ENCODE measurements at places on chromosomes 13 and 19. TPM values are rescaled to one million over a fixed set of nuclear protein-coding genes. Genes with fewer than 3 reads are reported as not detected.

- no peaks in the 10 kb centered on the region for H3K27me3 ChIP-seq
- DNase-seq: no peak
These were observed 7.4 kb upstream of the FCGBP start for GRCh38 chr19:39941615-39942365.

The ZNF729 gene
- total RNA-seq: 0.30 TPM

The ZNF430 gene
- 10.9 TPM for total RNA-seq

GRCh38 chr13:24267801-24268200 is 41.6 kb upstream of the C1QTNF9 start:
- no peak overlapping the region for H3K27ac ChIP-seq
- peaks cover under 1% of the 10 kb centered on the region for H3K36me3 ChIP-seq
- H3K4me1 ChIP-seq: peaks cover 25% of the 10 kb centered on the region
- no peak overlapping the region for H3K4me3 ChIP-seq

DNA sequence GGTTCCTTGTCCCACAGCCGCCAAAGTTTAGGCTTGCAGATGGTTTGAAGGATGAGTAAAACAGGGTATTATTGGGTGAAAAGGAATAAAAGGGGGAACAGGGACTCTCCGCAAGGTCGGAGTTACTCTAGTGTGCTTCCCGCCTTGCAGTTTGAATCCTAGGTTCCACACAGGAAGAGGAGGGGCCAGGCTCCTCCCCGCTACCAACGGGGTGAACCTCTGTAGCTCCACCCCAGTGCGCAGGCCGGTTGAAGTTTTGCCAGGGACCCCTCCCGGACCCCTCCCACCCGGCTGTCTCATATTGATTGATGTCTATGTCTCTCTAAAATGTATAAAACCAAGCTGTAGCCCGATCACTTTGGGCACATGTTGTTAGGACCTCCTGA is 11.6 kb upstream of the GTF2F2 start:
- H3K4me3 ChIP-seq: no peak overlapping the region
- peaks cover 2% of the 10 kb centered on the region for H3K27me3 ChIP-seq
- H3K4me1 ChIP-seq: no peaks in the 10 kb centered on the region
- H3K36me3 ChIP-seq: no peaks in the 10 kb centered on the region
- H3K27ac ChIP-seq: no peak overlapping the region
- DNase-seq: no peak

All from spinal cord (tissue), 10 donors.